ENCODE measurements at places on chromosomes 5 and 9. TPM values are rescaled to one million over a fixed set of nuclear protein-coding genes. Genes with fewer than 3 reads are reported as not detected.

Gene SLC34A3
- not detected for total RNA-seq

- no peak for DNase-seq
Observed at GRCh38 chr5:35182910-35183535, 47.3 kb downstream of the PRLR start.

Gene CACFD1
- total RNA-seq, result 9.2 TPM

Gene CTXN3
- 0.13 TPM for total RNA-seq

Gene MROH2B
- not detected for total RNA-seq

DNA sequence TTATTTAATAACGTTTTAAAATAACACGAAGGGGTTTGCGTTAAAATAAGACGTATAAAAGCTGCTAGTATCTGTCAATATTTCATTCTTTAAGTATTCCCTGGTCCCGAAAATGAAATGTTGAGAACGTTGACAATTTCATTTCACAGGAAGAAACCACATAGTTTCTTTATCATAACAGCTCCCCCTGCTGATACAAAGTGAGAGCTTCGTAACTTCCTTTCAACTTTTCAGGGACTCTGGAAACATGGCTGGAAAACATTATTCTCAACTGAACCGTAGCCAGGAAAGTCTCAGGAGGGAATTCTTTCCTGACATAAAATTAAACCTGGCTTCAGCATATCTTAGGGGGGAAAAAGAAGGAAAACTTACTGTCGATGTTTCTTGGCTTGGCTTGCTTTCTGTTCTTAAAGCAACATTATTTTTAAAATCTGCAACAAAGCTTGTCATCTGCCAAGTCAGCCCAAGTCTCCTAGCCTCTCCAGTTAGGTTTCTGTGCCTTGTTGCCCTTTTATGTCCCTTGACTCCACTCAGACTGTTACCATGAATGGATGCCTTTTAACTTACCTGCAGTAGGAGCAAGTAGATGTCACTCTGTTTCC is 122.9 kb upstream of the DAB2 start:
- no peak for DNase-seq

GRCh38 chr5:146912874-146913273 is 34.3 kb upstream of the PPP2R2B start:
- no peak for DNase-seq

GRCh38 chr5:11903614-11904264 is 507 bp downstream of the CTNND2 start:
- no peak for DNase-seq

DNA sequence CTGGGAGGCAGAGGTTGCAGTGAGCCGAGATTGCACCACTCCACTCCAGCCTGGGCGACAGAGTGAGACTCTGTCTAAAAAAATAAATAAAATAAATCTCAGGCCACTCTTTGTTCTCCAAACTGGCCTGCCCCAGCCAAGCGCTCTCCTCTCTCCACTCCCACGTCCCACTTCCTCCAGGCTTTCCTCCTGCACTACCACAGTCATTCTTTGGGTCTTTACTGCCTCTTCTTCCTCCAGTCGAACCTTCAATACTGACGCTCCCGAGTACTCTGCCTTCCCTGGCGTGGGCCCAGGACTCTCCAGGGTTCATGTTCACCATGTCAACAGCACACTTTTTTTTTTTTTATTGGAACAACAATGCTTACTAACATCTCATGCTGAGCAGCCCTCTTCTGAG is 23.9 kb downstream of the RNF130 start:
- no peak for DNase-seq

DNA sequence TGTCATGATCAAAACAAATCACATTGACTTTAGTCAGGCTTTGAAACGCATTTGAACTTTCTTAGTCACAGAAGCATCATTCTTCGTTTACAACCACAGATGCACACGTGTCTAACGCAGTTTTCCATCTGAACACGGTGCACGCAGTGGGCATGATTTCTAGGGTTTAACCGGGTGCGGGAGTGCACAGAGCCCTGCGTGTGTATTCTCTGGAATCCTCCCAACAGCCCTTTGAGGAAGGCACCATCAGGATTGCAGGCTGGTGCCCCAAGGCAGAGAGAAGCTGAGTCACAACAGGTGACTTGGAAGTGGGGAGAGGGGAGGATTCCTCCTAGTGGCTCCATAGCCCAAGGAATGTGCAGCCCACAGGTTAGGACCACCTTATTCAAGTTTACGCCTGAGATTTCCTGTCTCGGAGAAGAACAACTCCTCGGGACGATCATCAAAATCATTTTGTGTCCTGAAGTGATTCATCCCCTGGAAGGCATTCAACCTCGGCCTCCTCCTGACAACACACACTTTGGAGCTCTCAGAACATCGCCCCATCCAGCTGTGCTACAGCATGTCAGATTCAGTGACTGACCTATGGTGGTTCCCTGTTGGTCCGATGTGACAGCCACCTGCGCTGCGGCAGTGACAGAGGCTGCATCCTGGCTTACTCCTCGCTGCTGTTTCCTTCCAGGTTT is 13.1 kb downstream of the ROPN1L start:
- no peak for DNase-seq

DNA sequence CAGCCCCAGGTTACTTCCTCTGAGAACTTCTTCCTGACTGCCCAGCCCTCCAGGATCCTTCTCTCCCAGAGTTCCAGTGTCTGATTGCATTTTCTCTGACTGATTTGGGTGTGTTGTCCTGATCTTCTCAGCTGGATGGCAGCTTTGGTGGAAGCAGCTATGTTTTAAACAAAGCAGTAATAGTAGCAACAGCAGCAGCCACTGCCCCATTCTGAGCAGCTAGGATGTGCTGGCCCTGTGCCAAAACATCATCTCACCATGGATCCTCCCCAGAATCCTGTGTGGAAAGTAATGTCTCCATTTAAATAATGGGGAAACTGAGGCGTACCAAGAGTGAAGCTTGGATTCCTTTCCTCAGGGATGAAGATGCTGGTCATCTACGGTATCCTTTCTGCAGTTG is 46.4 kb upstream of the PSD2 start:
- DNase-seq, result no peak

GRCh38 chr5:173973616-173973969 is 15.4 kb upstream of the C5orf47 start:
- DNase-seq, result no peak

Gene SLC36A3
- not detected for total RNA-seq

DNA sequence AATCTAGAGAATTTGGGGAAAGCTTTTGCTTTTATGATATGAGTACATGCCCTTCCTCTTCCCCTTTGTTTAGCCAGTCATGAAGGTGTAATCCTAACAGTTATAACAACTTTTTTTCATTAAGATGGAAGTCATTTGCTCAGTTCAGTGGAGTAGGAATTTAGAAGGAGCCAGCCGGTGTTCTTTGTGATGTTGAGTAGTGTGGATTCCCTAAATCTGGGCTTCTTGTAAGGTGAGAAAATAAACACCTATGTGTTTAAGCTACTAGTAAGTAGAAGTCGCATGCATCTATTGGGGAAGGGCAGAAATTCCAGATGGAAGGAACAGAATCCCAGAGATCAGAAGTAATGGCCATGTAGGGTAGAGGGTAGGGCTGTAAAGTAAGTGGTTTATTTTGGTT is 13.6 kb upstream of the CNTLN start:
- no peak for DNase-seq

DNA sequence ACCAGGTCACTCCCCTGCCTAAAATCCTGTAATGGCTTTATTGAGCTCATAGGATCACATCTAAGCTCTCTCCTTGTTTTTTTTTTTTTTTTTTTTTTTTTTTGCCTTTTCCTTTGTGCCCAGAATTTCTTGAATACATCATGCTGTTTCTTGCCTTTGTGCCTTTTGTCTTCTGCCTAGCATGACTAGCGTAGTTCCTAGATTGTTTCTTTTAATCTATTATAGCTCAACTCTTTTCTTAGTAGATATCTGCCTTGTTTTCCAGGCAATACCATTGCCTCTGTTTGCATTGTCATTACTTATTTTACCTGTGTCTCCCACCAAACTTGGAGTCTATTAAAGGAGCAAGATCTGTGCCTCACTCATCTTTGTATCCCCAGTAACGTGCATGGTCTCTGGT is 106.1 kb upstream of the C9orf72 start:
- DNase-seq, result no peak

Data from esophagus squamous epithelium (tissue), 5 donors.